Retina (tissue), 1 donor: ENCODE measurements at places on chromosomes 7 and 10.

- no peak for DNase-seq
These were observed 46.6 kb downstream of the CCDC3 start for GRCh38 chr10:12954866-12955265.

DNA sequence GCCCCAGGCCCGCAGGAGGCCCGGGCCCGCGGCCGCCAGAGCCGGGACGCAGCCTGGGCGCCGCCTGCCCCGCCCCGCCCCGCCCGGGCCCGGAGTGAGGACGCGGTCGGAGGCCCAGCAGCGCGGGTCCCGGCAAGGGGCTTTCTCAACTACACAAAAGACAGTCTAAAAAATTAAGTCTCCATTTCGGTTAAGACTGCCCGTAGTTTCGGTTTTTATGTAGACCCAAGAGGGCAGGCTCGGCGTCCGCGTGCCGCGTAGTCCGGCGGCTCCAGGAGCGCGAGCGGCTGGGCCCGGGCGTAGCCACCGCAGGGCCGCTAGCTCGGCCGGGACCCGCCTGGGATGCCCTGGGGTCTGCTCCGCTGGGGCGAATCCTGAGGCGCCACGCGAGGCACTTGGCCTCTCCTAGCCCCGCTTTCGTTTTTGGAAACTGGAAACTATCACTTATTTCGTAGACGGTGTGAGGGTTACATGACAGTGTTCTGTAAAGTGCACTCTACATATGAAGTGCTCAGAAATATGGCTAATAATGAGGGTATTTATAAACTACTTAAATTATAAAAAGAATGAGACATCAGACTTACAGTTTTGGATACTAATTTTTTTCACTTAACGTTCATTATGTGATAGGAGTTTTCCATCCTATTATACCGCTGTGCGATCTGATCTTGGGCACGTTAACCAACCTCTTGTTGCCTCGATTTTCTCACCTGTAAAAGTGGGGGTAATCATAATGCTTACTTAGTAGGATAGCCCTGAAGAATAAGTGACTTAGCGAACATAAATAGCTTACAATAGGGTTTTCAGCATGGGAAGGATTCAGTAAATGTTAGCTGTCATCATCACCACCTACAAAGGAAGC, 573 bp downstream of the BLVRA start:
- peak; percentile 85 for DNase-seq

DNA sequence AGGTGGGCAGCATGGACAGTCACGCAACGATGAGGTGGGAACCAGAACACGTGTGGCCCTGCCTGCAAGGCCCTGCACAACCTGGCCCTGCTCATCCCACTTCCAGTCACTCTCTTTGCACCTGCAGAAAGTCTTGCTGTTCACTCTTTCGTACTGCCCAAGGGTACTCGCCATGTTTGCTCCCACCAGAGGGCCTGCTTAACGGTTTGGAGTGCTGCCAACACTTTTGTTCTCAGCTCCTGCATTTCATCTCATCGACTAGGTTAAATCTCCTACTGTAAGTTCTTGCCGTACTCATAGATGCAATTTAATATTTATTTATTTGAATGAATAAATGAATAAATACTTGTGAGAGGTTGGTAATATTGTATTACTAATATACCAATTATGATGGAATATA, 315.3 kb downstream of the SDK1 start:
- DNase-seq, result no peak

- no peak for DNase-seq
These were observed 14.6 kb downstream of the GATA3 start for GRCh38 chr10:8069108-8069507.

GRCh38 chr7:26331789-26332188, 40.1 kb downstream of the SNX10 start:
- no peak for DNase-seq

- DNase-seq, result no peak
These were observed 89.1 kb downstream of the COL28A1 start for GRCh38 chr7:7446616-7447015.

GRCh38 chr10:78777466-78777865, 291.3 kb upstream of the ZMIZ1 start:
- no peak for DNase-seq

DNA sequence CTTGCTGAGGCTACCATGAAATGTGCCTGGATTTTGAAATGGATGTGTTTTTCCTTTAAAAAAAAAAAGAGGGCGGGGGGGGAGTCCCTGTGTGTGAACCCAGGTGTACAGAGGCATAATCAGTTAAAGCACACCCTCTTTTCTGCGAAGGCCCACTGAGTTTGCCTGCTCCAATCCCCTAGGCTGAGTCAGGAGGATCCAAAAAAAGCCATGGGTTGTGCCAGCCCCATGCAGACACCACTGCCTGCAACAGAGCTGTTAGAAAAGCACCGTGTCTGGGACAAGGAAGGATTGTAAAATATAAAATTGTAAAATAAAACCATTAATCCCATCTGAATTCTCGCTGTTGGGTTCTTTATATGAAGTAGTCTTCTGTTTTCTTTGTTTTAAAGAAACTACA, 217.9 kb downstream of the ADAM12 start:
- DNase-seq, result no peak

DNA sequence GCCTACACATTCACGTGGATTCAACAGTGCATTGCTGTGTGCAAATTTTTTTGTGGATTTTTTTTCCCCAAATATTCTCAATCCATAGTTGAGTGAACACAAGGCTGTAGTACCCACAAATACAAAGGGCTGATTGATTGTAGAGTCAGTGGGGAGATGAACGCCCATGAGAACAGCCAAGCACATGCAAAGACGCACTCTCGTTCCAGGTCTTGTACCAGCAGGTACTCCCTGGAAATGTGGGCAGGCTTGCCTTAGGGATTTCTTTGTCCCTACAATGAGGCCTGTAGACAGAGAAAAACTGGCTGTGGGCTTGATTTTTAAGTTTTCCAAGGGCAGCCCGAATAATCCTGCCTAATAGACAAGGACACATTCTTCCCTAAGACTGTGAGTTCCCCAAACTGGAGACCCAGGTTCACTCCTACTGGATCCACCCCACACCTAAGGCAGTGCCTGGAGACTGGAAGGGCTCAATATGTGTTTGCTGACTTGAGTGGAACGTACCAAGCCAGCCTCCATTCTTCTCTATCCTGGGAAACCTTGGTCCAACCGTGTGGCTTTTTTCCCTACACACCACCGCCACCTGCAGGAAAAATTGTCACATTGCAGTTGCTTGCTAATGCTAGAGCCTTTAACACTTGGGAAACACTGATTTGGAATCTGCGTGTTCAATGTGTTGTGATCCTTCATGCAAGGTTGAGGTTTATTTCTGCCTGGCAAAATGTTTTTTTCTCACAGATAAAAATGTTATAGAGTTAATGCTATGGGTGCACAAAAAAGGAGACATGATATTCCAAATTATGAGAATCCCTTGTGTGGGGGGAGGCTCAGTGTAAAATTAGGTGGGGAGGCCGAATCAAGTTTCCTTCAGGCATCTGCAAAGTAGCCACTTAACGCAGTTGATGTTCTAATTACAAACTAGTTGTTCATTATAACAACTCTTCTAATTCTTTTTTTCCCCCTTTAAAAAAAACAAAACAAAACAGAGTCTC, 49.3 kb downstream of the PPP1R17 start:
- DNase-seq, result peak; percentile 77

GRCh38 chr10:51911723-51912122, 212.3 kb upstream of the CSTF2T start:
- DNase-seq, result no peak

- no peak for DNase-seq
These were observed 52.5 kb downstream of the FAS start for GRCh38 chr10:89043052-89043451.

GRCh38 chr10:55063811-55064210, 262.8 kb upstream of the PCDH15 start:
- no peak for DNase-seq

DNA sequence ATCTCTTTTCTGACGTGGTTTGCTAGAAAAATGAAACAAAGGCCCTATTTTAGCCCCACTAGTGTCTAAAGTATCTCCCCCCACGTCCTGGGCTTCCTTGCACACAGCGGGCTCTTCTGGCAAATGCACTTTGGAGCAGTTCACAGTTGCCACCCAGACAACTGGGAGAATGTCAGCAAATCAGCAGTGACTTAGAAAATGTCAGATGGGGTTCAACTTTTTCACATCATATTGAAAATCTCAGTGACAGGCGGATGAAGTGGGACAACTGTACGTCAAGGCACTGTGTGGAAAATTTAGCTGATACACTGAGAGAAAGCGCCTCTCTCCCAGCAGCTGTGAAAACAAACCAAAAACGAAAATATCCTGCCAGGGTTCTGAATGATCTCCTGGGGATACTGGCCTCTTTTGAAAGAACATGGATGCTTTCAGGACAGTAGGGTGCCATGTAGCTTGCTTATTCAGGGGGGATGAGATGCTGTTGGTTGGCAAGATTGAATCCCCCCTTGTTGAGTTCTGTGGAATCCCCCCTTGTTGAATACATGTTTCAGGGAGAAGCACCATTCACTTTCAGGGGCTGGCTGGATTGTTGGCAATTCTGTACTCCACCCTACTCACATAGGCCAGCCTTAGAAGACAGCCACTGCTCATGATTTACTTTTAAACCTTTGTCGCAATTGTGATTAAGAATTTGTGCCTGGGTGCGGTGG, 372.8 kb upstream of the CELF2 start:
- DNase-seq, result no peak

DNA sequence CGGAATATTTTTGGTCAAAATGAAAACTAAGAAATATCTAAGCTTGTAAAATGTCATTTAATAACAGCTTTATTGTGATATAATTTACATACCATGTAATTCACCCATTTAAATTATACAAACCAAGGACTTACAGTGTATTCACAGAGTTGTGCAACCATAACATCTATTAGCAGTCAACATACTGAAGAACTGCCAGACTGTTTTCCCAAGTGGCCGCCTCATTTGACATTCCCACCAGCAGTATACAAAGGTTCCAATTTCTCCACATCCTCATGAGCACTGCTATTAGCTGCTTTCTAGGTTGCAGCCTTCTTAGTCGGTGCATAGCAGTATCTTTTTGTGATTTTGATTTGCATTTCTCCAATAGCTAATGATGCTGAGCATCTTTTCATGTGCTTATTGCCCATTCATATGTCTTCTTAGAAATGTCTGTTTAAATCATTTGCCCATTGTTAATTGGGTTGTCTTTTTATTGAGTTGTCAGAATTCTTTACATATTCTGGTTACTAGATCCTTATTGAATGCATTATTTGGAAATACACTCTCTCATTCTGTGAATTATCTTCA, 153.0 kb upstream of the FGFR2 start:
- no peak for DNase-seq

DNA sequence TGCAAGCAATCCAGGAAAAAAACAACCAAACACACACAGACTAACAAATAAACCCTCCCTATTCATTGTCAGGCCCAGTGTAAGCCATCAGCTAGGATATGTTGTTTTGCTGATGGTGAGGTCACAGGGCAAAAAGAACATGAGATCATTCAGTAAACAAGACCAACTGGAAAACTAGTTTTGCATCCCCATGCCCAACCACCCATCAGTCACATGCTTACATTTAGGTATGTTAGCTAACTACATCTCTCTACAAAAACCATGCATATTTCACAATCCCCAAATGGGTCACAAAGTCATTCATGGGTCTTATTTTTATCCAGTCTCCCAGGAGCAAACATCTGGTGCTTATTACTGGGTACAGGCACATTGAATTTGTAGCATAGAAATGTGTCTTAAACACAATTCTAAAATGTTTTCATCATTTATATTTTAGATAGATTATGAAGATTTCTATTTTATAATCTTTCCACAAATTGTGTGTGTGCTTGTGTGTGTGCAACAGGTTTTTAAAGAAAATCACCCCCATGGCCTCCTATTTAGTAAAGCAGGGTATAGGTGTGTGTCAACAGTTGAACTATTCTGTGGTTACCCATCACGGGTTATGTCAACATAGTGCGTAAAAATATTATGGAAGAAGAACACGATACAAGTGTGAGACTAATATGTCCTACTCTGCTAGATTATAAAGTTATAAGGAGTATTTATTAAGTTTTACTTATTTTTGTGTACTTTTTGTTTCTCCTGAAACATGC, 103.8 kb upstream of the AKR1E2 start:
- DNase-seq, result no peak

DNA sequence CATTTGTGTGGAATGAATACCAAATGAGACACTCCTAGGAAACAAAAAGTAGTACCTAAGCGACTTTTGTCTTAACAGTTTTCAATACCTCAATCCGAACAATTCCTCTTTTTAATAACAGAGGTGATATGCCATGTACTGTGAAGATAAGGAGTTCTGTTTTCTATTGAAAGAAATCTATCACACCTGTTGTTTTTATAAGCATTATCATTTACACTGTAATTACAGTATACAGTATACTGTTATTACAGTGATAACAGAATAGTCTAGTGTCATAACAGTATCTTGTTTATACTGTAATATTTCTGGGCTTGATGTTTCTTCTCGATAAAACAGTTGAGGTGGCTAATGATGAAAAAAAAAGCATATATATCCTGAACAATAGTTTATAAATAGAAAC, 9.4 kb upstream of the RHOBTB1 start:
- no peak for DNase-seq

DNA sequence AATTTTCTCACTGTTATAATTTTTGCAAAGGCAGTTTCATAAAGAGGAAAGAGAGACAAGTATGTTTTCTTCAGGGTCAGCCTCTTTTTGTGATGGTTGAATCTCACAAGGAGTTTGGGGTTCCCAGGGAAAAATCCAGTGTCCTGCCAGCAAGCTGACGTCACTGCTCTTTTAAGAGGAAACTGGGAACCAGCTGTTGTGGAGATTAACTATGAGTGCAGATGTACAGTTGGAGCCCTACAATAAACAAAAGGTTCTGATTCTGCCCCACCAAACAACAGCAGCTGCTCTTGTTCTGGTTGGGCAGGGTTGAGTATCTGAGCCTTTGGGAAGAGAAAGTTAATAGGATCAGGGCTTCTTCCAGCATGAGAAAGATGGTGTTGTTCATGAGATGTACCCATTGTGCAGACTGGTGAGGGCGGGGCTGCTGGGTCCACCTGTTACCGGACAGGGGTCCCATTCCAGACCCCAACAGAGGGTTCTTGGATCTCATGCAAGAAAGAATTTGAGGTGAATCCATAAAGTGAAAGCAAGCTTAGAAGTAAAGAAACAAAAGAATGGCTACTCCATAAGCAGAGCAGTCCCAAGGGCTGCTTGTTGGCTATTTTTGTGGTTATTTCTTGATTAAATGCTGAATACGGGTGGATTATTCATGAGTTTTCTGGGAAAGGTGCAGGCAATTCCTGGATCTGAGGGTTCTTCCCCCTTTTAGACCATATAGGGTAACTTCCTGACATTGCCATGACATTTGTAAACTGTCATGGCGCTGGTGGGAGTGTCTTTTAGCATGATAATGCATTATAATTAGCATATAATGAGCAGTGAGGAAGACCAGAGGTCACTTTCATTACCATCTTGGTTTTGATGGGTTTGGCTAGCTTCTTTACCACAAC, 12.5 kb downstream of the PRF1 start:
- DNase-seq, result no peak

- no peak for DNase-seq
These were observed 64.2 kb downstream of the ARMC3 start for GRCh38 chr10:22992075-22992474.

DNA sequence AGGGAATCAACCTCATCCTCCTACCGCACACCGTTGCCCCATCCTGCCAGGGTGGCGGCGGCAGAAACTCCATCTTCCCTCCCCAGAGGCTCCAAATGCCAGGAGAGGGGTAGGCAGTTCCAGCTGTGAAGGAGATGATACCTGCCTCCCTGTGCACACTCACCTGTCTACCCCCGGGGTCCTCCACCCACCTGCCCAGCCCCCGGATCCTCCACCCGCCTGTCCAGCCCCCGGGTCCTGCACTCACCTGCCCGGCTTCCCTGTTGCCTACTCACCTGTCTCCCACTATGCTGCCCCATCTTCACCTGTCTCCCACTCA, 13.4 kb upstream of the DNAAF5 start:
- no peak for DNase-seq

- DNase-seq, result peak; percentile 89
These were observed at the start of gene TMEM196 for GRCh38 chr7:19772841-19773760. TSS of gene TMEM196 (minus strand) at chr7:19773617. CDS start at chr7:19772696, 921 bp downstream.
